Stimulated activated CD4-positive, alpha-beta T cell treated with anti-CD3 and anti-CD28 coated beads, TNF-alpha, amount 100 ng/mL, for 24 hours (primary cell): ENCODE measurements at places on chromosomes 12 and 14.

- peak; percentile 31 for DNase-seq
These were observed 19.5 kb downstream of the ATF7IP start for GRCh38 chr12:14384783-14385638.

- no peak for DNase-seq
These were observed 17.3 kb downstream of the KLRB1 start for GRCh38 chr12:9590441-9590840.

GRCh38 chr14:48726080-48726642 is 860.0 kb downstream of the RPS29 start:
- DNase-seq, result no peak

- DNase-seq, result peak; percentile 7
These were observed 11.5 kb upstream of the NUP107 start for GRCh38 chr12:68675101-68675842.

- DNase-seq, result no peak
These were observed 806.9 kb downstream of the GALC start for GRCh38 chr14:87185961-87186560.

DNA sequence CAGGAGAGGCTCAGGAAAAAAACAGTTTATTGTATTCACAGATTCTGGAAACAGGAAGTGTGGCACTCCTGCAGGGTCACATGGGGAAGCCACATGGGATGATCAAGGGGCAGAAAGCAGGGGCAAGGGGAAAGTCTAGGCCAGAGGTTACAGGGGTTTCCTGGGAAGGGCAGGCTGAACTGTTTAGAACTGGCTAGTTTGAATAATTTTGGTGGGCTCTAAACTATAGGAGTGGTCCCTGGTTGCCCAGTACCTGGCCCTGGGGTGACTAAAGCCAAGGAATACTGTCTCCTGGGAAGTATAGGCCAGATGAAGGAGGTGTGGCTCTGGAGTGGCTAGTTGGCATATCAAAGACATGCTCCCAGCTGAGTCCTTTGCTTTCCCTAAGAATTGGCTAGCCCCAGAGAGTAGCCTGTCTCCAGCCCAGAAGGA is 169.2 kb downstream of the SLC41A2 start:
- DNase-seq, result no peak

GRCh38 chr12:106455111-106455510 is 97.6 kb downstream of the POLR3B start:
- DNase-seq, result no peak

DNA sequence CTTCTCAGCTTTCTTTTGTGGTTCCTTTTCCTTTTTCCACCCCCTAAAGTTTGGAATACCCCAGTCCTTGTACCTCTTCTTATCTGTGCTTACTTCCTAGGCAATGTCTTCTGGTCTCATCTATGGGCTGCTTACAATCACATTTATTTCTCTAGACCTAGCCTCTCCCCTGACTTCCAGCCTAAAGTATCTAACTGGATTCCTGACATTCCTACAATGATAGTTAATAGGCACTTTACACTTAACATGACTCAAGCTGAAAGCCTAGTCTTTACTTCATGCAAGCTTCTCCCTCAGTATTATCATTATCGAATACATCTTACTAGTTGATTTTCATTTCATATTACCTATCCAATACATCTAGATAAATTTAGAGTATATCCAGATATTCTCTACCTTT is 21.2 kb downstream of the CLECL1 start:
- DNase-seq, result no peak

GRCh38 chr14:91830777-91831176 is 36.6 kb downstream of the TC2N start:
- no peak for DNase-seq

DNA sequence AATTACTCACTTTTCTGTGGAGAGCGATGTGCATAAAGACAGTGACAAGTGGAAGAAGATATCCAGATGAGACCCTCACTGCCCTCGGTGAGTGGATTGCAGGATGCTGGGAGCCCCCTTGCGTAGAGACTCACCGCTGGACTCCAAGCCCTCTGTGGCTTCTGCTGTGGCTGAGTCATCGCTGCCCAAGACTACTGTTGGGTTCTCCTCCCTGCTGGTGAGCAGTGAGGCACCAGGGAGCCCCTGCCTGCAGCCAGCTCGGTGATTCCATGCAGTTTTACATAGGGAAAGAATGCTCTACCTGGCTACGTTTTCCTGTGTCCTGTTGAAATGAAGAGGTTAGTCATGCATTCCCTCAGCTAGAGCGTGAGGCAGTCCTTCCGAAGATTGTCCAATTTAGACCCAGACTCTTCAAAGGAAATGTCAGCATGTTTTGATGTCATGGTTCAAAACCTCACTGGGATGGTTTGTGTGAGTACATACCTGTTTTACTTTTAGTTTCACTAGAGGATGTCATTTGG is 28.2 kb downstream of the TRAF3 start:
- DNase-seq, result no peak

- no peak for DNase-seq
These were observed 677 bp downstream of the NOS1 start for GRCh38 chr12:117360551-117361346.

DNA sequence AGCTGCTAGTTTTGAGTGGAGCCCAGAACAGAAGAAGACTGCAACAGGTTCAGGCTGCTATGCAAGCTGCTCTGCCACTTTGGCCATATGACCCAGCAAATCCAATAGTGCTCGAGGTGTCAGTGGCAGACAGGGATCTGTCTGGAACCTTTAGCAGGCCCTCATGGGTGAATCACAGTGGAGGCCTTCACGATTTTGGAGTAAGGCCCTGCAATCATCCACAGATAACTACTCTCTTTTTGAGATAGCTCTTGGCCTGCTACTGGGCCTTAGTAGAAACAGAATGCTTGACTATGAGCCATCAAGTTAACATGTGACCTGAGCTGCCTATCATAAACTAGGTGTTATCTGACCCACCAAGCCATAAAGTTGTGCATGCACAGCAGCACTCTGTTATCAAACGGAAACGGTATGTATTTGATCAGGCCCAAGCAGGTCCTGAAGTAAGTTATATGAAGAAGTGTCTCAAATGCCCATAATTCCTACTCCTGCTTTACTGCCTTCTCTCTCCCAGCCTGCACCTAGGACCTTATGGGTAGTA is 116.9 kb upstream of the CCDC196 start:
- no peak for DNase-seq

DNA sequence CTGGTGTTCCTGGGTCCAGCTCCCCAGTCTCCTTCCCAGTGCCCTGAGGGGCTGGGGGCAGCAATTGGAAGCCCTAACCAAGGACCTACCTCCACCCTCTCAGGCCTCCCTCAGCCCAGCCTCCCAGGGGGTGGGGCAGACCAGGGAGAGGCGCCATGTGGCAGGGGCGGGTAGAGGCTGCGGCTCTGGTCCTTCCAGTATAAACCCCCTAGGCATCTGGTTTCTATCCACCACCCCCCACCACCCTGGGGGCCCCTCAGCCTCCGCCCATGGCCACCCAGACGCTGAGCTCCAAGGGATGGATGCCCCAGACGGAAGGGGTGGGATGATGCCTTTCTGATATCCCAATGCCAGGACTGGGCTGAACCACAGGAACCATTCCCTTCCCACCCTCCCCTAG is 2.8 kb upstream of the SP7 start:
- no peak for DNase-seq
